ENCODE measurements at places on chromosomes 7 and 10.

GRCh38 chr7:116780966-116781365 is 81.4 kb upstream of the CAPZA2 start:
- no peak for DNase-seq

GRCh38 chr10:20481054-20481453 is 416.1 kb downstream of the NEBL start:
- DNase-seq: no peak

GRCh38 chr7:112484671-112485167 is 3.9 kb downstream of the LSMEM1 start:
- DNase-seq: no peak

DNA sequence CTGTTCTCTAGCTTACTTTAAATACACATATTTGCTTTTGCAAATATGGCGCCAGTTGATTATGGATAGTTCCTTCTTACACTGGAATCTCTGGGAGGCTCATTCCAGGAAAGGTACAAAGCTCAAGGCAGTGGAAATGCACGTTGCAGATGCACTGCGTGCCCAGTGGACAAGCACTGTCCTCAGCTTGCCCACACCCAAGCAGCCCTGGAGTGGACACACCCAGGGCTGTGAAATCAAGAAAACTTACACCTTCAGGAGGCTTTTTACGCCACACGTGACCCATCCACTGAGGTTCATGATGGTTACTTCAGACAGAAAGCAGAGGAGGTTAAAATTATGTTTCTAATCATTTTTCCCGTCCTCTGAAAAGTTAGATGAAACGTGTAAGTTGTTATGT is 248.5 kb downstream of the VTI1A start:
- DNase-seq: no peak

- DNase-seq: no peak
Measured at GRCh38 chr7:95545007-95545615, 51.2 kb downstream of the PDK4 start.

DNA sequence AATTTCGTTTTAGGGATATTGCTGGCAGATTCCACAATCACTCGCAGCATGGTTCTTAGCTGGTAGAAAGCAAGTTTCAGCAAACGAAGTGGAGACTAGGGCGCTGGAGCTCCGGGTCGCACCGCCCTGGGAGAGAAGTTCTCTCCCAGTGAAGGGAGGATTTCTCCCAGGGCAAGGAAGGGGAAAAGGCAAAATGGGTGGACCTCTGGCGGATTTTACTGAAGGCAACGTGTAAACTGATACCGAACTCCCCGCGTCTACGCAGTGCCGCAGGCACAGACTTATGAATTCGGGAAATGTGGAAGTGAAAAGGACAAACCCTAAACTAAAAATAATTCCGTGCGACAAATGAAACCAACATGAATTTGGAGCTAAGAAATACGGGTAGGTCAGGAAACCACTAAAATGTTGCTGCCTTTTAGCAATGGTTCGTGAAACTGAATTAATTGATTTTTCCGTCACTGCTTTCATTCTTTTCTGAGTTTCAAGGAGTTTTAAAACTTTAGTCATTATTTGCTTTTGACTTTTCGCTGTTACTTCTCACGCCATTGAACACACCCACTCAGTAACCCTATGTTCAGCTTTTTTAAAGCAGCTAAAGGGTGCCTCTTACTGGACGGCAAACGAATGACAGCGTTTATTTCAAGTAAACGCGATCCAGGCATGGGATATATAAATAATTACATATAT is at the start of gene MYOF:
TSS of gene MYOF (minus strand) at position 190 of the 690 bp plus-strand sequence. CDS start at position 50, 140 bp downstream.
- DNase-seq: no peak

DNA sequence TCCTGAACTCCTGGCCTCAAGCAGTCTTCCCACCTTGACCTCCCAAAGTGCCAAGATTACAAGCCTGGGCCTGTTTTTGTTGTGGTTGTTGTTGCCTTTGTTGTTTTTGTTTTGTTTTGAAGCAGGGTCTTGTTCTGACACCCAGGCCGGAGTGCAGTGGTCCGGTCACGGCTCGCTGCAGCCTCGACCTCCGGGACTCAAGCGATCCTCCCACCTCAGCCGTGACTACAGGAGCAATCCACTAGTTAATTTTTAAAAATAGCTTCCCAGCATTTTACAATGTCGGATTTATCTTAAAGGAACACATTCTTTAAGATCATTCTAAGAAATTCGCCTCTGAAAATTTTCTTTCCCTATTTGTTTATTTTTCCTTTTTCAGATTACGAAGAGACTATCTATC is 27.7 kb upstream of the AP5Z1 start:
- no peak for DNase-seq

DNA sequence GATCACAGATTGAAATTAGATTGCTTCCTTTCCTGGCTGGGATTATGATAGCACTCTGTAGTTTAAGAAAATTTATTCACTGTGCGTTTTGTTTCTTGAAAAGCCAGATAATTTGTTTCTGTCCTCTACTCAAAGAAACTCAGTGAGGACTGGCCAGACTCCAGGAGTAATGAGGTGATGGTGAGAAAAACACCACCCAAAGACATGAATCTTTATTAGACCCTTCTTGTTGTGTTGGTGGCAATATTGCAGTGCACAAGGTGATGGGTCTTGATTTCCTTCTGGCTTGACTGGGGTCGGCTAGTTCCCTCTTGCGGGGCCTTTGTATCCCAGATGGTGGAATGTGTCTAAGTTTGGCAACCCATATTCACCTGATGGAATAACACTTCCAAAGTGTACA is 756.8 kb downstream of the LRMDA start:
- DNase-seq: no peak

DNA sequence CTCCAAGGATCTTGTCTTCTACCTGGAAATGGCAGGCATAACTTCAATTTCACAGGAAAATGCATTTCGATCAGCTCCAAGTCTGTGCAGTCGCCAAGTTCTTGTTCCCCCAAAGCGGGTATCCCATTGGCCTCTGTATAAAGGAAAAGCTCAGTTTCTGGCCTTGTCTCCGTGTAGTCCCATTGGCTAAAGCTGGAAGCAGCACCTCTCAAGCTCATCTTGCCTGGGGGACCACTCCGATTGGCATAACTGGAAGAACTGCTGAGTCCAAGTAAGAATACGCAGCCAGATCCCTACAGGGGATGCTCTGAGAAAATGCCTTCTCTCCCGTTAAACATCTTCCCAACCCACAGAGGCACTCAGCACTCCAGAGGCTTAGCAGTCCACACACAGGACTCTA is 205.2 kb downstream of the GFRA1 start:
- no peak for DNase-seq

GRCh38 chr10:493391-494148 is 195.9 kb downstream of the DIP2C start:
- no peak for DNase-seq

DNA sequence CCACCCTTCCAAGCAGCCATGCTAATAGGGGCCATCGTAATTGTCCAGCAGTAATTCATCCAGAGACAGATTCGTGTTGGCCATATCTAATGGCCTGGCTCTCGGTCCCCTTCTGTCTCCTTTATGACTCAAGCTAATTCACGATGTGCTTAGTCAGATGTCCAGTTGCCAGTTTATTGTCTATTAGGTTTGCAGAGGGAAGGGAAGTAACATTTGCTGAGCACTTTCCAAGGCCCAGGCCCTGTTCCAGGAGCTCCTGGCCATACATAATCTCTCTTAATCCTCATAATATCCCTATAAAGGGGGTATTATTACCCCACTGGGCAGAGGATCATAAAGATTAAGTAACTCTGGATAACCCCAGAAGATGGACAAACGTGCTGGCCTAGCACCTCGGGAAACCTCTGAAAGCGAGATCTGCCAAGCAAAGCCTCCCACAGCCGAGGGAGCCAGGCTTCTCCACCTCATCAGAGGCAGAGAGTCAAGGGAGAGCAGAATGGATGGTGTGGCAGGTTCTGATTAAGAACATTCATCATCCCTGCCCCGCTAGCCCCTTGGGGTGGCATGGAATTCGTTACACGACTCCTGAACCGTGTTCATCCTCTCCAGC is 153.7 kb downstream of the PLXNA4 start:
- no peak for DNase-seq

GRCh38 chr10:102444851-102445250 is 6.5 kb downstream of the C10orf95 start:
- no peak for DNase-seq

DNA sequence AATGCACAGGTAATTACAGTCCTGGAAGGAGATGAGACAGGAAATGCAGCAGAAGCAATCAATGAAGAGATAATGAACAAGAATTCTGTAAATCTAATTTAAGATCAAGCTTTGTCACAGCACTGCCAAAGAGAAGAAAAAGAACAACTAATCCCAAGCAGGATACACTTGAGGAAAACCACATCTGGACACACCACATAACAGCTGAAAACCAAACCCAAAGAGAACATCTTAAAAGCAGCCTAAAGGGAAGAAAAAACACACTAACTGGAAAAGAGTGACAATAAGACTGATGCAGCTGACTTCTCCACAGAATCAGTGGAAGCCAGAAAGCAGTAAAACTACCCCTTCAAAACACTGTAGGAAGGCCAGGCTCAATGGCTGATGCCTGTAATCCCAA is 10.2 kb downstream of the CYTH3 start:
- no peak for DNase-seq

- no peak for DNase-seq
Measured at GRCh38 chr7:155781433-155781832, 30.8 kb downstream of the SHH start.

GRCh38 chr7:101792051-101792681 is 25.3 kb upstream of the CUX1 start:
- DNase-seq: no peak

DNA sequence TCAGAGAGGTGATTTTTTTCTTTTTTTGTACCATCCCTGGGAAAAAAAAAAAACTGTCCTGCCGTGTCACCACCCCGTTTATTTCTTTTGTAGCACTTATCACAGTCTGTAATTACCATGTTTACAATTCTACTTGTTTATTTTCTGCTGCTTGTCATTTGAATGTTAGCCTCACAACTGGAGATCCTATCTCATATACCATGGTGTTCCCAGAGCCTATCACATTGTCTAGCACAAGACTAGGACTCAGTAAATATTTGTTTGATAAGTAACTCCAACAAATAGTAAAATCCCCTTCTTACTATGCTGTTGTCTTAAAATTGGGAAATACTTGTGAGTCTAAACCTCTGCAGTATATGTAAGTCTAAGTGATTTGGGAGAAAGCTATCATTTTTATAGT is 36.0 kb downstream of the MKLN1 start:
- DNase-seq: no peak

DNA sequence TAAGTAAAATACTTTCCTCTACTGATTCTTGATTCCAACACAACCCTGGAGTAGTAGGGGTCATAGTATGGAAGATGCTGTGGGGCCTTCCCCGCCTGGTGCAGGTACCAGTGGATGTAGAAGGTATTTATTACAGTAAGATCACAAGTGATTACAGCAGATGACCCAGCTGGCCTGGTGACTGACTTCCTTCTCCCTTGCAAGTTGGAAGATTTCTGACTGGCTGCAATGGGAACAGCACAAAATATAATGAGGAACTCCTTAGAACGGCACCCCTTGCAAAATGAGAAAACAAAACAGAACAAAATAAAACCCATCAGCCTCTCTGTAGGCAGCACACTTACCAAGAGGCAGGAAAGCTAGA is 61.7 kb upstream of the TARP start:
- DNase-seq: no peak

DNA sequence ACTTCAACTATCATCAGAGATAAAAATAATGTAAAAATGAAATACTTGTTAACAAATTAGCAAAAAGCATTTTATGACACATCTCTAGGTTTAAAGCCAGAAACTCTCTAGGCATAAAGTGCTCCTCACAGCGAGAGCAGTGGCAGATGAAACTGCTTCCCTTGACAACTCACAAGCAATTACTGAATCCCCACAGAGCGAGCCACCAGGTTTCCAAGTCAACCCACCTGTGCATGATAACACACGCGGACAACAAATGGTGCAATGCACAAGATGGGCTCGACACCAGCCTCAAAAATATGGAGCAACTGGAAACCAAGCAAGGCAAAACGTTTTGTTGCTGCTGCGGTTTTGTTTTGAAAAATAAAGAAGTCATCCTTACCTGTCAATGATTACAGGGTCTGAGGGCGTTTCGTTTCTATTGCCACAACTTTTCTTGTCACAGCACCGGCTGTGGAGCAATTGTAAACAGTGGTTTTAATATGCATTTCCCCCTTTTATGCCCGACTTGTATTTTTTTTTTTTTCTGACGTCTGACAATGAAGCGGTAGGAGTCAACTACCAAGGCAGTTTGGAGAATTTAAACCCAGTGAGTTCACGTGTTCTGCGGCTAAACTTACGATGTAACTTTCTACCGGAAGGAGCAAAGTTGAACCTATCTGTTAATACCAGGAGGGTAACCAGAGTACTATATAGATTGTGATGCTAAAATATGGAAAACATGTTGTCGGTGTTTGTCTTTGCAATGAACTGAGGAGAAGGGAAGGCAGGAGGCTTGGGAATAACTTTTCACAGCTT is 7.0 kb downstream of the EBF3 start:
- no peak for DNase-seq

DNA sequence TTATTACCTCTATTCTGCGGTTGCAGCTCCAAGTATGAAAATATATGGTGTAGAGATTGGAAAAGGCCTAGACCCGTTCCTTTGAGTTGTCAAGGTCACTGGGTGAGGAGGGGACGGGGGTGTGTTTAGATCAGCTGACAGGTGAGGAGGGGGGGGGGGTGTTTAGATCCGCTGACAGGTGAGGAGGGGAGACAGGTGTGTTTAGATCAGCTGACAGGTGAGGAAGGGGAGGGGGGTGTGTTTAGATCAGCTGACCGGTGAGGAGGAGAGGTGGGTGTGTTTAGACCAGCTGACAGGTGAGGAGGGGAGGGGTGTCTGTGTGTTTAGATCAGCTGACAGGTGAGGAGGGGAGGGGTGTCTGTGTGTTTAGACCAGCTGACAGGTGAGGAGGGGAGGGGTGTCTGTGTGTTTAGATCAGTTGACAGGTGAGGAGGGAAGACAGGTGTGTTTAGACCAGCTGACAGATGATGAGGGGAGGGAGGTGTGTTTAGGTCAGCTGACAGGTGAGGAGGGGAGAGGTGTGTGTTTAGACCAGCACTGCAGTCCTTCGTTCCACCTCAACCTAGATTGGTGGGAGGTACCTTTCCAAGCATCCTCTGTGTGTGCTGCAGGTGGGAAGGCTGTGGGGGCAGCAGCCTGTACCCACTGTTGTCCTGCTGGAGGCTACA is 655.0 kb upstream of the ADARB2 start:
- no peak for DNase-seq

DNA sequence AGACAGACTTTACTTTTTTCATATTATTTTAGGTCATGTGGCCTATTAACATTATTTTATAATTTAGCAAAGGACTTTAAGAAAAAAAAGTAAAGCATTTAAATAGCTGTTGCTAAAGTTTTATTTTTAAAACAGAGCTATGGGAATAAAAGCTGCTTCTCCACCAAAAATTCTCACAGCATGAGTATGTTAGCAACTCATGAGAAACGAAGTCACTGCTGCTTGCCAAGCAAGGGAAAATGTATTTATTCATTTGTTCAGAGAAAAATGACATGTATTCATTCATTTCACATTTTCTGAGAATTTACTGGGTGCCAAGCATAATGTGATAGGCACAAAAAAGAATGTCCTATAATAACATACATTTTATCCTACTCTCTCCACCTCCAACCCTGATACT is 5.1 kb downstream of the LRRC72 start:
- no peak for DNase-seq
